ENCODE measurements at places on chromosomes 5 and 9.

- peak; percentile 16 for DNase-seq
These were observed 78.5 kb downstream of the KIF4B start for GRCh38 chr5:155091768-155092717.

- no peak for DNase-seq
These were observed 966.8 kb upstream of the CTNND2 start for GRCh38 chr5:12870872-12871539.

DNA sequence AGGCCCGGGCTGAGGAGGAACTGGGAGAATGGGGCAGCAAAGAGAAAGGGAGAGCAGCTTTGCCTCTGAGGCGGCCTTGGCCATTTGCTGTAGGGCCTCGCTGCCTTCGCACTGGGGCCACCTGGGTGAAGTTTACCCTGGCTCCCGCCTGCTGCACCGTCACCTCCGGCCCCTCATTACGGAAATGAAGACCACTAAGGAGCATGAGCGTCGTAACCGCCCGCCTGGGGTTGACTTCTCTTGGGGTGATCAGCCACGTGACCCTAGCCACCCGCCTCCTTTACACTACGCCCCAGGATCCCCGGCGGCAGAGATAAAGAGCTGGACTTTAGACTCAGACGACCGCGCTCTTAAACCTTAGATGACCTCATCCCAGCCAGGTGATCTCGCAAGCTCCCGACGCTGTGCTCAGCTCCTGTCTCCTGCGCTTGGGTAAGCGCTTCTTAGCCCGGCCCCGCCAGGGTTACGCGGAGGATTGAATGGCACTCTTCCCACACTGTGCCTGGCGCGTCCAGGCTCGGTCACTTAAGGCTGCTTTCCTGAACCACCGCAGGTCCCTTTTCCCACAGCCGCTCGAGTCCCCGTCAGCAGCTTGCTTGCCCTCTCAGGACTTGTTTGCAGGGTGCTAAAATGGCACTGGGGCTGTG, 107.9 kb upstream of the LARP1 start:
- DNase-seq = no peak

GRCh38 chr9:20988061-20988460, 43.4 kb downstream of the HACD4 start:
- DNase-seq = no peak

DNA sequence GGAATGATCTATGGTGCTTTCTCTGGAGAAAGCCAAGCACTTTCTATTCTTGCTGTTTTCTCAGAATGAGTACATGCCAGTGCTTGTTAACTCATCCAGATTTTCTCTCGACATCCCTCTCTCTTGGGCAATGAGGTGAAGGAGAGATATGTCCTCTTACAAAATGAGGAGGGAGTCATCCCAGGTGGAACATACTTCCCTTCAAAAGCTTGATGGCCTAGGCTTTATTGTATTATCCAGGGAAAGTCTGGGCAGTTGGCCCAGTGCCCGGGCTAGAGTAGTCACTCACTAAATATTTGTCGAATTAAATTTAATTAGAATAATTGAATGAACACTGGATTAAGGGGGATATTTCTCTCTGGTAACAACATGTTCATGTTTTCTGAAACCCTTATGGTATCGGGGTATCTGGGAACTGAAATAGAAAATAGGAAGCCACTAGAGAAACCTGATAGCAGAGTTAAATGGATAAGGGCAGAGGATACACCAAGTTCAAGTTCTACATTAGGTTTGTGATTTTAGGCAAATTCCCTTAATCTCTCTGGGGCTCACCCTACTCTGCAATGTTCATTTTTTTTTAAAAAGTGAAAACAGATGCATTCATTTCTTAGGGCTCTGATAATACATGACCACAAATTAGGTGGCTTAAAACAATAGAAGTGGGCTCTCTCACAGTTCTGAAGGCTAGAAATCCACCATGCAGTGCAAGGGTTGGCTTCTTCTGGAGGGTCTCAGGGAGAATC, 99.6 kb downstream of the LIFR start:
- peak; percentile 43 for DNase-seq

GRCh38 chr9:95870906-95871305, 4.6 kb upstream of the ERCC6L2 start:
- no peak for DNase-seq

- DNase-seq = peak; percentile 23
These were observed 617 bp downstream of the PPP6C start for GRCh38 chr9:125189011-125189360.

GRCh38 chr9:30845136-30845535, 1539.3 kb upstream of the ACO1 start:
- DNase-seq = no peak

Measured in EH (cell line).